ENCODE measurements at places on chromosomes 7 and 10.

DNA sequence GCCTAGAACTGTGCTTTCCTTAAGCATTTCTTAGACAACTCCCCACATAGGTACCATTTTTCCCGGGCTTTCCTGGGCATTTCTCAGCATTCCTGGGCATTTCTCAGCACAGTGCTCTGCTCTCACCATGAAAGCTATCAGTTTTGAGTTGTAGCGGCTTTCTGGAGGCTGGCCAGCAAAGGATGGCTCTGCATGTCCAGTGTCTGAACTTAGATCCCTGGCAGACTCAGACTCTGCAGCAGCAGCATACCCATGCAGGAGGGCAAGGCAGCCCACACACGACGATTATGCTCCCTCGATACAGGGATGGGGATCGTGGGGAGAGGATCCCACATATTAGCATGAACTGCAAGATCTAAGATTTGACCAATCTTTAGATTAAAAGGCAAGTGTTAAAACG is 248.9 kb upstream of the MKI67 start:
- DNase-seq, result no peak

DNA sequence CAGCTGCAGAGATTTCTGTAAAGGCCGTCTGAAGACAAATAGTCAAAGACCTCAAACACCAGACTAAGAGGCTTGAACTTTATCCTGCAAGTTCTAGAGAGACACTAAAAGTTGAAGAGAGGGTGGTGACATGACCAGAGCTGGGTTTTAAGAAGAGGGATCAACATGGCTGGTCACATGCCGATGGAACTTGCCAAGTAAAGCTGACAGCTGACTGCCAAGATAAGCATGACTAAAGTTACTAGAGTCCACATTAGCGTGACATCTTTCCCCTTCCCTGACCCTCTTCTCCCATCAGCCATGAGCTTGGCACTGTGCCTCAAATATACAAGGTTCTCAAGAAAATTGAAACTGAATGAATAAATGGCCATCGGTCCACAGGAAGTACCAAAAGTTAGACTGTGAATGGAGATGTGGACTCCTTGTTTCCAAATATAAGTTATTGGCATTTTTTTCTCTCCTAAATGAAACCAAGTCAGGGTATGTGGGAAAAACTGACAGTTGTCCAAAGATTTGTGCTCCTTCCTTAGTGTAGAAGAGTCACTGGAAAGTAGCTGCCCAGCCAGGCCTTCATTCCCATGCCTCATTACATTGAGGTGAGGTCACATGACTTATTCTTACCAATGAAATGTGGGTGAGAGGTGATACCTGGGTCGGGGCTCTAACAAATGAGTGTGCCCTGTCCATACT is 24.5 kb downstream of the XPNPEP1 start:
- no peak for DNase-seq

- DNase-seq, result no peak
Observed at GRCh38 chr7:16786257-16786656, 18.5 kb downstream of the AGR2 start.

DNA sequence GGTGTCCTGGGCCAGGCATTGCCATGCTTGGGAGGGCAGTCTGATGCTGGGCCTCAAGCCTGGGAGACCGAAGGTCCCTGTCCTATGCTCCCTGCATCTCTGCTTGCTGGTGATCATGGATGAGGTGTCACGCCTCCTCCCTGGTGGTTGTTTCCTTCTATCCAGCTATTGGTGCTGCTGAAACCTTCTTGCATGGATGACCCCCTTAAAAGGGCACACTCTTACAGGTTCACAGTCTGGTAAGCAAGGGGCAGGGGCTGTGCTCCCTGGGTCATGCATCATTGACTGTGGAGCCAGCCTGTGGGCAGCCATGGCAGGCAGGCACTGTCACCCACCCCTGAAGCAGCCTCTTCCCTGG is 36.8 kb upstream of the SLC29A3 start:
- DNase-seq, result no peak

DNA sequence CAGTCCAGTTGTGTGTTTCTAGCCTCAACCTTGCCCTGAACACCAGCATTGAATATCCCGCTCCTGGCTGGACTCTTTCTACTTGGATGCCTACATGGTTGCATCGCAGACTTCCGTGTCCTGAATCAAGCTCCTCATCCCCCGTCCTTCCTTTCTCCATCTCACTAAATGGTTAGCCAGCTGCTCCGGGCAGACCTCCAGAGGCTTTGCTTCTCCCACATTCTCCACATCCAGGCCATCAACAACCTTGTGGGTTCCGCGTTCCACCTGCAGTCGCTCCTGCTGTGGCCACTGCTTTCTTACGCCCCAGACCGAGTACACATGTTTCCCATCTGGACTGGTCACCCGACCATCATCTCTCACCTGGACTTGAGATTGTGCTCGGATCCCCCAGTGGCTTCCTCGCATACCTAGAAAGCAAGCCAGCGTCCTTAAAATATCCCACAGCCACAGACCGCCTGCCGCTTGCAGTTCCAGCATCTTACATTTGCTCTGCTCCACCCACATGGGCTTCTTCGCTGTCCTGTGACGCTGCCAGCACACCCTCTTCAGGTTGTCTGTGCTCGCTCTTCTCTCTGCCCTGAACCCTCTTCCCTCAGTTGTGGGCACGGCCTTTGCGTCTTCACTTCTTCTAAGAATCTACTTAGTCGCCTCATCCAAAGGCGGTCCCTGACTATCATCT is 25.9 kb downstream of the CELF2 start:
- no peak for DNase-seq

GRCh38 chr7:158564663-158565035 is 23.0 kb downstream of the PTPRN2 start:
- DNase-seq, result no peak

DNA sequence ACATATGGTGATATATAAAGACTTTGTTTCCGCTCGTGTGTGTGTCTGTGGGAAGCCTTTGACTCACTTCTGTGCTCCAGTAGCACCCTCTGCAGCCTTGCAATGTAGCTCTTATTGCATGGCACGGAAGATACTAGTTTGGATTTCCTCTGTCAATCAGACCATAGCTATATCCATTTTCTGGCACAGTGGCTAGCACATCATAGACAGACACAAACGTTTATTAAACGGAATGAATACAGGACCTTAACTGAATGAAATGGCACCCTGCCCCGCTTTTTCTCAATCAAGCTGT is 124.0 kb upstream of the PTPN20 start:
- DNase-seq, result no peak

DNA sequence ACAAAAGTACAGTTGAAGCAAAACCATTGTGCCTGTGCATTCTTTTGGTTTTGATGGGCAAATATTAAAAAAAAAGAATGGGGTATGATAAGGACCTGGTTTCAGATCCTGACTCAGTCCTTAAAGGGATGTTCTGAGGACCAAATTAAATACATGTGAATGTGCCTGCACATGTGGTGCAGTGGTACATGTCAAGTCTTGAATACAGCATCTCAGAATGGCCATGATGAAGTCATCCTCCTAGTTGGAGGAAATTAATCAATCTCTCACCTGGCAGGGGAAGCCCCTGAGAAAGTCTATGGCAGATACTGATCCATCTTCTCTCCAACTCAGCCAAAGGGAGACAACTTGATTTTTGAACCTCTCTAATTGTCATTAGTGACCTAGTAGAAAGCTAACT is 207.0 kb downstream of the SUGCT start:
- DNase-seq, result no peak

DNA sequence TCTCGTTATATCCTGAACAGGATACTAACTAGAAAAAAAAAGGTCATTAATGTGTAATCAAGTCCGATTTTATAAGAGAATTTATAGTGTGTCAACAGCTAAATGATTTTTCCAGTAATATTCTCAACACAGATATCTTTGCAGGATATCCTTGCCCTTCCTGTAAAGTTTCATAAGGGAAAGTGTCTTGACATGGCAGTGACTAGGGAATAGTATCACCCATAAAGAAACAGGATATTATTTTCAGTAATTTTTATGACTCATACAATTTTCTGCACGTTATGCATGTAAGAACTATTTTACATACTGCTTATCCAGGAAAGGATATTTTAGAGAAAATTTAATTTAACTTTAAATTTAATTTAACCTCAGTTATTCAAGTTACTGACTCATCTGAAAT is 19.5 kb upstream of the PNLIP start:
- no peak for DNase-seq

DNA sequence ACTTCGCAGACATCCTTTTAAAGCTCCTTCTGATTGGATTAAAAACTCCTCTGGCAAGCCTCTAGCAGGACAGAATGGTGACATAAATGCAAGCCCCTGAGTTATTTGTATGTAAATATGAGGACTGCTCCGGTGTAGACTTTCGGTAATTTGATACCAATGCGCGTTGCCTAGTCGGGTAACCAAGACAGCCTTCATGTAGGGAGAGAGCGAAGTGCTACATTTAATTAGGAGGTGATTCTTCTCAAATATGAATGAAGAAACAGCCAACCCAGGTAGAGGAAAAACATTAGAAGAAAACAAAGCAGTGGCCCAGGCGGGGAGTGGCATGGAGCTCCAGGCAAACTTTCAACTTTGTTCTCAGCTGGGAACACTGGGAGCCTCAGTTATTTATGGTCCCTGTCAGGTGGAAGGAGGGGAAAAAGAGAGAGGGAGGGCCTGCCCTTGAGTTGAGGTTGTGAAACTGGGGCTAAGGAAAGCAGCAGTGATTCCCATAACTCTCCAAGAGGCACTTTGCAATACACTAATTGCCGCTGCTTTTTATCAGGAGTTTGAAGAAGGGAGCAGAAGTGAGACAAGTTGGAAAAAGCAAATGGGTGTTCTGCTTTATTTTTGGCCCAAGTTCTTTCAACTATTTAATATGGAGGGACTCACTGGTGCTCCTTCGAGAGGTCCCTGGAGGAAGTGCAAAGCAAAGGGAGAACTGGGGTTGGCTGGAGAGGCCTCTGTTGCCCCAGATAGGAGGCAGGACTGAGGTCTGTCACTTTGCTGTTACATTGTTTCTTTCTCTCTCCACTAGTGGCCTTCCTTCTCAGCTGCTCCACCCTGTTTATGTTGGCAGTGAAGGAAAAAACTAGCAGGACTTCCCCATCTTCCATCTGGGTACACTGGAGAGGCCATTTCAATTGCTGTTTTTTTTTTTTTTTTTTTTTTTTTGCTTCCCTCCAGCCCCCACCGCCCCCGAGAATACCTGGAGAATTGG is 234.6 kb upstream of the CCDC6 start:
- DNase-seq, result no peak

DNA sequence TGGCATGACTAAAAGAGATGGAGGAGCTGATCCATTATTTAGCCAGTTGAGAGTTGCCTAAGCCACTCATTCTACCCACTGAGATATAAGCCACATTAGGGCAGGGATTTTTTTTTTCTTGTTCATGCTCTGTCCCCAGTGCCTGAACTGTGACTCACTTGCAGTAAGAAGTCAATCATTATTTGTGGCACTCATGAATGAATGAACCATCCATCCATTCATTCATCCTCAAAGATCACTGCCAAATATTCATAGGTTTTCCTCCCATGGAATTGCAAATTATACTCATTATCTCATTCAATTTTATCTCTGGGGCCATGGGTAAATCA is 22.8 kb upstream of the ARID5B start:
- DNase-seq, result no peak

DNA sequence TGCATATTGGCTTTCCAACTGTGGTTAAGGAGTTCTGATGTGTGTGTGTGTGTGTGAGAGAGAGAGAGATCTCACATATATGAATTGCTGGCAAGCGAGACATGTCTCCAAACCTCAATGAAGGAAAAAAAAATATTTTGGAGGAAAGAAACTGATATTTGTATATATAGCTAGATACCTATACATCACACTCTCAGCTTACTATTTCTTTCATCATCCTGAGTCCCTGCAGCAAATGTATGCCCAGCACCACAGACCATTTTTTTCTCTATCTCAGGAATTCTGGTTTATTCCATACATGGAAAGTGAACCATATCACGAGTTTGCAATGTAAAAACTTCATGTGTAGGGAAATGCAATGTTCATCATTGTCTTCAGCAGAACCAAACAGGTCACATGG is 68.9 kb downstream of the MTERF1 start:
- no peak for DNase-seq

DNA sequence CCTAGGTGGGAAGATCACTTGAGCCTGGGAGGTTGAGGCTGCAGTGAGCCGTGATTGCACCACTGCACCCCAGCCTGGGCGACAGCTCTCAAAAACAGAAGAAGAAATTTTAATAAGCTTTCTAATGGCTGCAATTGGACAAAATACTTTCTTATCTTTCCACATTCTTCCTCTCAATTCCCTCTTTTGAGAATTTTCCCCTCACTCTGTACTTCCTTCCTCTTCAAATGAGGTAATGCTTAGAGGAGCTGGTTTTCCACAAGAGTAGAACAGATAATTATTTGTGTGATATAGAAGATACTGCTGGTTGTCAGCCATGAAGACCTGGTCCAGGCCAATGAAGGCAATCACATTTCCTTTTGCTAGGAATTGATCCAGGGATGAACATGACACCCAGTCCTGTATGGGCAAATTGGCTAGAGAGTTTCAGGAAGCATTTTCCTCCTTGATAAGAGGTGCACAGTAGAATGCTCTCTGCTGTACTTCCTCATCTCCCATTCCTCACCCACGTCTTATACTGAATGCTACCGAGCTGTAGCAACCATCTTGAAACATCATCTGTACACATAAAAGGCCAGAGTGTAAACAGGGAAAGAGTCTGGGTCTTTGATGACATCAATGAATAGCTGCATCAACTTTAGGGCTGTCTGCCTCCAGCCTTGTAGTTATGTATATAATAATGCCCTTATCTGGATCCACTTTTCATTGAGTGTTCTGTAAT is 103.9 kb downstream of the CDK6 start:
- no peak for DNase-seq

- no peak for DNase-seq
Observed at GRCh38 chr7:101058355-101058754, 26.9 kb upstream of the TRIM56 start.

DNA sequence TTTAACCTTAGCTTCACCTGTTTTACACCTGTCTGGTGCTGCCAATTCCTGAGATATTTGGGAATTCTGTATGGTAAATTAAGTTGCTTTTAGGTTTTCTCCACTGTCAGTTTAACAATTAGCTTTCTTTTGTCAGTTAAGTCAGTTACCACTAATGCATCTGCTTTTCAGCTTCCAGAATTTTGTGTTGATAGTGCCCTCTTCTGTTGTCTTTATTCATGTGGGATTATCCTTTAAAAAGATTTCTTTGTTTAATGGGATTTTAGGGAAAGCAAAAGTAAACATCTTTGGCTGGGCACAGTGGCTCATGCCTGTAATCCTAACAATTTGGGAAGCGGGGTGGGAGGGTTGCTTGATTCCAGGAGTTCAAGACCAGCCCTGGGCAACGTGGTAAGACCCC is 8.1 kb downstream of the TFAM start:
- no peak for DNase-seq

GRCh38 chr7:116211006-116211912 is 920 bp downstream of the TES start:
- peak; percentile 82 for DNase-seq

Measured in SW 1271 (cell line).